Activated B cell treated with CpG ODN at 0.5 μM for 24 hours (primary cell): ENCODE measurements at places on chromosomes 13 and 19. TPM values are rescaled to one million over a fixed set of nuclear protein-coding genes. Genes with fewer than 3 reads are reported as not detected.

Gene SYNGR4
- not detected in 2 replicates for total RNA-seq

Gene CKAP2
- 11.8 and 13.8 TPM in 2 replicates for total RNA-seq

Gene NXNL1
- not detected in 2 replicates for total RNA-seq

Gene CLDND2
- total RNA-seq, result 2.2 TPM in 1 of 2 replicates, not detected in the other

- no peak overlapping the region for H3K4me3 ChIP-seq
- H3K27me3 ChIP-seq, result no peaks in the 10 kb centered on the region
- H3K27ac ChIP-seq, result no peak overlapping the region
Observed at GRCh38 chr13:59176775-59177174, 987.0 kb downstream of the DIAPH3 start.

GRCh38 chr13:29884671-29885430, 34.4 kb upstream of the UBL3 start:
- H3K27ac ChIP-seq, result no peak overlapping the region
- no peaks in the 10 kb centered on the region for H3K4me1 ChIP-seq
- DNase-seq, result no peak

GRCh38 chr13:43003010-43003409, 11.0 kb upstream of the EPSTI1 start:
- H3K4me1 ChIP-seq, result no peaks in the 10 kb centered on the region
- H3K27me3 ChIP-seq, result no peaks in the 10 kb centered on the region
- H3K36me3 ChIP-seq, result no peaks in the 10 kb centered on the region
- DNase-seq, result no peak
- H3K27ac ChIP-seq, result no peak overlapping the region

GRCh38 chr13:99004978-99005377, 27.1 kb upstream of the DOCK9 start:
- H3K27me3 ChIP-seq, result peaks cover 2% of the 10 kb centered on the region
- no peak overlapping the region for H3K27ac ChIP-seq
- peaks cover 1% of the 10 kb centered on the region for H3K4me1 ChIP-seq
- no peak for DNase-seq
- H3K4me3 ChIP-seq, result no peak overlapping the region
- no peaks in the 10 kb centered on the region for H3K36me3 ChIP-seq

GRCh38 chr13:93398167-93399035, 171.8 kb downstream of the GPC6 start:
- H3K27ac ChIP-seq, result no peak overlapping the region
- DNase-seq, result no peak
- H3K4me3 ChIP-seq, result no peak overlapping the region

DNA sequence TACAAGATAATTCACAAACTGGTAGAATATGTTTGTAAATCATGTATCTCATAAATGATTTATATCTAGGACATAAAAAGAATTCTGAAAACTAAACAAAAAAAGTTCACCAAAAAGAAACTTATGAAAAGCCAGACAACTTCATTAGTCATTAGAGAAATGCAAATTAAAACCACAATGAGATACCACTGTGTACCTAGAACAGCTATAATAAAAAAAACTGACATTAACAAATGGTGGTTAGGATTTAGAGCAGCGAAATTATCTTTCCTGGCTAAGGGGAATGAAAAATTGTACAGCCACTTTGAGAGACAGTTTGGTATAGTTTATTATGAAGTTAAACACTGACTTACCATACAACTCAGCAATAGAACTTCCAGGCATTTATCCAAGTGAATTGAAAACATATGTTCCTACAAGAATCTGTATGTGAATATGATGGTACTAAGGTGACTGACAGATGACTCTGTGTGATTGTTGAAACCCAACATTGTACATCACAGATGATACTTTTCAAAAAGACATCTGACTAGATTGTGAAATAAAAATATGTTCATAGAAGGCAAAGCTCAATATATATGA, 41.8 kb downstream of the UGGT2 start:
- peaks cover 8% of the 10 kb centered on the region for H3K36me3 ChIP-seq
- no peak overlapping the region for H3K4me3 ChIP-seq
- H3K27ac ChIP-seq, result no peak overlapping the region
- DNase-seq, result no peak
- H3K27me3 ChIP-seq, result no peaks in the 10 kb centered on the region
